ENCODE measurements at places on chromosomes 5 and 9.

- no peak for DNase-seq
These were observed 80.4 kb upstream of the OSMR start for GRCh38 chr5:38765399-38765861.

- DNase-seq = no peak
These were observed 27.2 kb downstream of the NDUFAF2 start for GRCh38 chr5:60972231-60972630.

DNA sequence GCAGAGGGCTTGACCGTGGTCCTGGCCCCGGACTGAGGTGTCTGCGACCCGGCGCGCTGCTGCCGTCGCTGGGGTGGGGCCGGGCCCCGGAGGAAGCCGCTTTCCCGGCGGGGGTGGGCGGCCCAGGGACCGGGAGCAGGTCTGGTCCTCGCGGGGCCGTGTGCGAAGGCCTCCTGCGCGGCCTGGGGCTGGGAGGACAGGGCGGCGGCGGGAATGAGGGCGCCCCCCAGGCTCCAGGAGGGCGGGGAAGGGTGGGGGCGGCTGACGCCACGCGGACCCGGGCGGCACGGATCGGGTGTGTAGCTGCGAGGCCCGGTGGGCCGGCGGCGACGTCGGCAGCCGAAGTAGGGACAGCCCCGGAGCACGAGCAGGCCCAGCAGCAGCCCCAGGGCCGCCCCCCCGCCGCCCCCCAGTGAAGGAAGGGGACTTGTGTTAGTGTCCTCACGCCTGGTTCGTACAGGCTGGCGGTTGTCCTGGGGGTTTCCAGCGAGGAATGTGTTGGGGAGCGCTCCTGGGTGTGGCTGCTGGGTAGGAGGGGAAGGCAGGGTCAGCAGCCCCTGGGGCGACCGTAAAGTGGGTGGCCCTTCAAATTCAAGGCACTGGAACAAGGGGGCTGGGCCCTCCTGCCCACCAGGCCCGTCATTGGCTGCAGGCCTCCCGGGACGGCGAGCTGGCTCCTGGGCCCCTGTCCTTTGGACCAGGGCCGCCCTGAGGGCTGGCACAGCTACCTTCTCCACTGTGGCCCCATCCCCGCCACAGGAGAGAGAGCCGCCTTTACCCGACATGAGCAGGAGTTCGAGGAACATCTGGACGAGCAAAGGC is 597 bp upstream of the TMEM250 start:
- DNase-seq = no peak

- DNase-seq = no peak
These were observed 147.7 kb downstream of the GLIS3 start for GRCh38 chr9:4152101-4152600.

DNA sequence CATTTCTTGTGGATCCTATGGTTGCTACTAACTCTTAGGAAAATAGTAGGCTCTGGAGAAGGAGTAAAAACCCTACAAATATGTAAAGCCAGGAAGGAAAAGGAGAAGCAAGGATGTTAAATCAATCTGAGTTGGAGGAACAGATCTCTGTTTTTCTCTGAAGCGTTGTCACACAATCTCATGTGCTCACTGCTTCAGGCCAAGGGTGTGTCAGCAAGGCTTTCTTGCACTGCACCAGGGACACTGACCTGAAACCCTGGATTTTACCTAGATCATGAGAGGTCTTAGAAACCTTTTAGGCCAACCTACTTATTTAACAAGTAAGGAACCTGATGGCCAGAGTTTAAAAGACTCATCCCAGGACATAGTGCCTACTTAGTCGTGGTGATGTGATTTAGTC is 12.5 kb upstream of the AGXT2 start:
- no peak for DNase-seq

GRCh38 chr5:147949711-147950573 is 43.6 kb upstream of the C5orf46 start:
- no peak for DNase-seq

DNA sequence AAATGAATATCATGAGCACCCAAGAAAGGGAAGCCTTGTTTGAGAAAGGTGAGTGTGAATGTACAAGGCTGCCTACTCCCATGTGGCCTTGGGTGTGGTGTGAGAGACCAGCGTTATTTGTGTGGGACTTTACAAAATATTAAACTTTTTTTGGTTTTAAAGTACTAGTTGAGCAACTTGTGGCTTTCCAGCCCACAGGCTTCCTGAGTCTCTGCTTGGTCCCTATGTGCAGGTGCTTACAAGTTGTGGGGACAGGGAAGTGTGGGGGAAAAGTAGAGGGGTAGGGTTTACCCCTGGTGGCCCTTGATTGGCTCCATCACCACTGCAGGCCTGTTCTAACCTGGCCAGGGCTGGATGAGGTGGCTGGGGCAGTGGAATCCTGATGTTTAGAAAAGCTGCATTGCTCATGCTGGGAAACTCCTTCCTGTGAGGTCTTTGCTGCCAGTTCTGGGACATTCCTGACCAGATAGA is 19.7 kb downstream of the PTTG1 start:
- no peak for DNase-seq

- DNase-seq = no peak
These were observed 62.8 kb downstream of the GNA14 start for GRCh38 chr9:77585335-77585786.

DNA sequence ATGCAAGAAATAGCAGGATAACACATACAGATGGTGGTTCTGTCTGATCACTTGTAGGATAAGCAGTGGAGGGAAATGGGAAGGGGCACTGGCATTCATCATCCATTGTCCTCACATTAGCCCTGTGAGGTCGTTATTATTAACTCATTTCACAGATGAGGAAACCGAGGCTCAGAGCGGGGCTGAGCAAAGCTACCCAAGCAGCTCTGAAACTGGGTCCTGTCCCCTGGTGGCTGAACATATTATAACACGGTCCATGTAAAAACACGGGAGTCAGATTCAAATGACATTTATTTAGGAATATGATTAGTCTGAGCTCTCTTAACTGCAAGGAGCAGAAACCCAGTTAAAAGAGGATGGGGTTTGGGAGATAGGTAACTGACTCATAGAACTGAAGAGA is 43.1 kb downstream of the HRH2 start:
- no peak for DNase-seq

GRCh38 chr5:159337016-159337955 is 7.0 kb upstream of the IL12B start:
- DNase-seq = no peak

DNA sequence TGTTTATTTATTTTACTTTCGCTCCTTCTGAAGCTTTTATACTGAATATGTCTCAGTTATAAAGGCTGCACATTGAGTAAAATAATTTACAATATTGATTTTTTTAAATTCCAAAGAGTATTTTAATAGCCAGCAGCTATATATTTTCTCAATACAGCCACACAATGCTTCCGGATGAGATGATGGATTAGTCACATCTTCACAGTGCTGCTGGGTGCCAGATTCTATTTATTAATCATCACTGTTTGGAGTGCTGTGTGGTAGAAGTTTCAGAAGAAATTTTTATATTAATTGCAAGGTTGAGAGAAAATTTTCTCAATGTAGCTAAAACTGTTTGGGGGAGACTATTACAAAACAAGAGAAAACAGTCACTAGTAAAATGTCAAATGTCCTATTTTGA is 989.8 kb downstream of the TLE4 start:
- no peak for DNase-seq

Data from fibroblast of skin of left biceps (primary cell).